ENCODE measurements at places on chromosomes 3 and 15. TPM values are rescaled to one million over a fixed set of nuclear protein-coding genes. Genes with fewer than 3 reads are reported as not detected.
A peak's percentile ranks its signal among the peaks of the same experiment; 100 is the strongest.

- DNase-seq, result no peak
- H3K36me3 ChIP-seq, result no peaks in the 10 kb centered on the region
- peaks cover 19% of the 10 kb centered on the region for H3K27me3 ChIP-seq
- peaks cover 5% of the 10 kb centered on the region for H3K4me1 ChIP-seq
These were observed 128.9 kb downstream of the NSMCE3 start for GRCh38 chr15:29140475-29141307.

SLC22A14 gene
- total RNA-seq, result not detected

GRCh38 chr3:72836923-72837322 lies 11.3 kb downstream of the SHQ1 start:
- H3K27me3 ChIP-seq, result no peaks in the 10 kb centered on the region
- DNase-seq, result no peak
- peaks cover 7% of the 10 kb centered on the region for H3K4me1 ChIP-seq
- no peak overlapping the region for H3K27ac ChIP-seq

WDR5B gene
- 5.8 TPM for total RNA-seq

- H3K4me3 ChIP-seq, result no peak overlapping the region
- no peak overlapping the region for H3K27ac ChIP-seq
- H3K4me1 ChIP-seq, result peaks cover 41% of the 10 kb centered on the region
- H3K36me3 ChIP-seq, result no peaks in the 10 kb centered on the region
These were observed 98.8 kb downstream of the AKAP13 start for GRCh38 chr15:85479071-85479647.

- H3K4me3 ChIP-seq, result no peak overlapping the region
- H3K4me1 ChIP-seq, result peaks cover 2% of the 10 kb centered on the region
- H3K27ac ChIP-seq, result no peak overlapping the region
- peak; percentile 47 for DNase-seq
- peaks cover 5% of the 10 kb centered on the region for H3K27me3 ChIP-seq
These were observed 32.2 kb upstream of the TRH start for GRCh38 chr3:129942296-129942695.

DNA sequence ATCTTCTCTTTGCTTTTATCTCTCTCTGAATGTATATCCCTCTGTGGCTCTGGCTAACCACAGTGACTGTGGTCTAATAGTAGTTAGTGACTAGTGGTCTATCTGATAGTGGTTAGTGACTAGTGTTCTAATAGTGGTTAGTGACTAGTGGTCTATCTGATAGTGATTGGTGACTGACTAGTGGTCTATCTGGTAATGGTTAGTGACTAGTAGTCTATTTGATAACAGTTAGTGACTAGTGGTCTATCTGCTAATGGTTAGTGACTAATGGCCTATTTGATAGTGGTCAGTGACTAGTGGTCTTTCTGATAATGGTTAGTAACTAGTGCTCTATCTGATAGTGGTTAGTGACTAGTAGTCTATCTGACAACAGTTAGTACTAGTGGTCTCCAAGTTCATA lies 110.5 kb downstream of the MDFIC2 start:
- H3K36me3 ChIP-seq, result no peaks in the 10 kb centered on the region
- DNase-seq, result no peak
- H3K27me3 ChIP-seq, result no peaks in the 10 kb centered on the region
- H3K4me3 ChIP-seq, result no peak overlapping the region
- no peaks in the 10 kb centered on the region for H3K4me1 ChIP-seq

DNA sequence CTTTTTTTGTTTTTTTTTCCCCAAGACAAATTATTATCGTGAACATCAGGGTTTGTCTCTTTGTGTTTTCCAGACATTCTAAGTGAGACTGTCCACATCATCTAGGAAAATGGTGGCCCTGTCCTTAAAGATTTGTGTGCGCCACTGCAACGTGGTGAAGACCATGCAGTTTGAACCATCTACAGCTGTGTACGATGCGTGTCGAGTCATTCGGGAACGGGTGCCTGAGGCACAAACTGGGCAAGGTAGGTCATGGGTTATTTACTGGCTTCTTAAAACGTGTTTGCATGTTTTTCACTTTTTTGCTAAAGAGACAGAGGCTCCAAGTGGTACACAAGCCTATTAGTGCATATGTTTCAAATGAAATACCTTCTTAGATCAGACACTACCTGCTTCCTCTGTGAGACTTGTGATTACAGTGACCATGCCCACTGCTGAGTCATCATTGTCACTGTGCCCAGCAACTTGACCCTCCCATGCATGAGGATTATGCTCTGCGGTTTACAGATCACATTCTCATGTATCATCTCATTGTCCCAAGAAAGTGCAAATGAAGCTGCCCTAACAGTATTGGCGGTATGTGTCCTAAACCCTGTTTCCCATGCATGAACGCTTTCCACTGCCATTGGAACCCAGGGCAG lies 395.2 kb upstream of the TPM1 start:
- H3K36me3 ChIP-seq, result no peaks in the 10 kb centered on the region
- no peak for DNase-seq
- peaks cover 8% of the 10 kb centered on the region for H3K4me1 ChIP-seq
- H3K27me3 ChIP-seq, result peaks cover 4% of the 10 kb centered on the region
- no peak overlapping the region for H3K4me3 ChIP-seq

DNA sequence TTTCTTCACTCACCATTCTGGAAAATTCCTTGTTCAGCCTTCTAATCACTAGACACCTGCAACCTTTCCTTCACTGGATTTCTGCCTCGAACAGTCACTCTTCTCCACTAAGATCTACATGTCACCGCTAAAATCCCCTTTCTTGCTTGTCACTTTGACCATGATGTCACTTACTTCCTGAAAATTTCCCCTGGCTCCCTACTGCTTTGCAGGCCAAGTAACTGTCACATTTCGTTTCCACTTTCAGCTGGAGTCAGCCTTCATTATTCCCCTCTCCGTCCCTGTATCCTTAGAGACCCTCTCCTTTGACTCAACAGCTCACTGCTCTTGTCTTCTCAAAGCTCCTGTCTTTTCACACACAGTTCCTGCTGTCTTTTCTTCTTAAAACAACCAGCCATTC lies 15.9 kb downstream of the CHL1 start:
- no peaks in the 10 kb centered on the region for H3K36me3 ChIP-seq
- H3K4me1 ChIP-seq, result no peaks in the 10 kb centered on the region
- DNase-seq, result no peak
- H3K27ac ChIP-seq, result no peak overlapping the region
- no peak overlapping the region for H3K4me3 ChIP-seq
- H3K27me3 ChIP-seq, result no peaks in the 10 kb centered on the region

DNA sequence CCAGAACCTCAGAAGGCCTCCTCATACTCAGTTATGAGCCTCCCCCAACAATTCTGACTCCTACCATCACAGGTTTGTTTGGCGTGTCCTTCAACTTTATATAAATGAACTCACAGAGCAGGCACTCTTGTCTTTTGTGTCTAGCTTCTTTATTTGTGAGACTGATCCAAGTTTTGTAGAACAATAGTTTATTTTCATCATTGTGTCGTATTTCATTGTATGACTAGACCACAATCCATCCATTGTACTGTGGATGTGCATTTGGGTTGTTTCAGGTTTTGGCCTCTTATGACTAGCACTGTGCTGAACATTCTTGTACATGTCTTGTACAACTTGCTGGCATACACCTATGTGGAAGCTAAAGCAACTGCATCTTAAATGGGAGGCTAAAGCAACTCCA lies 292.8 kb upstream of the LYSMD4 start:
- no peak overlapping the region for H3K4me3 ChIP-seq
- H3K4me1 ChIP-seq, result no peaks in the 10 kb centered on the region
- peaks cover 2% of the 10 kb centered on the region for H3K36me3 ChIP-seq
- no peak overlapping the region for H3K27ac ChIP-seq
- H3K27me3 ChIP-seq, result no peaks in the 10 kb centered on the region

DNA sequence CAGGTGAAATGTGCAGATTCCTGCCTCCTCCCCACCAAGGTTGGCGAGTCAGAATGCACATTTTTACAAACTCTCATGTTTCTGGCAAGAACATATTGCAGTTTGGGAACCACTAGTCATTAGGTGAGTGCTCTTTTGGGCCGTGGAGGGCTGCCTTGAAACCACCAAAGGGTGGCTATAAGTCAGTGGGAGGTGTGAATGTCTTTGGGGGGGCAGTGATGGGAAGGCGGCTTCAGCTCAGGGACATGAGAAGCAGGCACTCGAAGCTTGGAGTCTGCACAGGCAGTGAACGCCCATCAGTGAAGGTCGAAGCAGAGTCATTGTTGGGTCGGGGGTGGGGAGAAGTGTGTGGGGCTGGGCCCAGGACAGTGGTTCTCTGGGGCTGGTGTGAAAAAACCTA lies 1.1 kb downstream of the NOX5 start:
- no peaks in the 10 kb centered on the region for H3K36me3 ChIP-seq
- H3K4me3 ChIP-seq, result no peak overlapping the region
- H3K27ac ChIP-seq, result no peak overlapping the region
- DNase-seq, result no peak
- peaks cover 14% of the 10 kb centered on the region for H3K27me3 ChIP-seq

DNA sequence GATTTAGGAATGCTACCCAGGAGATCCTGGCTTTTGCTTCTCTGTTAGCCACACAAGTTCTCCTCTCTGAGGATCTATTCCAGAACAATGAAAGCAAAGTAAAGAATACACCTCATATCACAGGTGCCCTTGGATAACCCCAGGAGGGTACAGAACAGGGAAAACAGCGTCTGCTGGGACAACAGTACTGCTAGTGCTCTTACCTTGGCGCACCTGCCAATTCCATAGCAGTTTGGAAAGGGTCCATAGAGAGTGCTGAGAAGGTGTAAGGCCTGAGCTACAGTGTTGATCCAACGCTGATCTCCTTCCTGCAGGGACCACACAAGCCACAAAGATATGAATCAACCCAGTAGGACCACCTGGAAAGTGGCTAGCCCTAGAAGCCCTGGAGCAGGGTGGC lies 12.9 kb upstream of the PRC1 start:
- no peak for DNase-seq
- no peaks in the 10 kb centered on the region for H3K4me1 ChIP-seq
- H3K4me3 ChIP-seq, result no peak overlapping the region
- peaks cover 37% of the 10 kb centered on the region for H3K36me3 ChIP-seq

PIERCE2 gene
- not detected for total RNA-seq

KNG1 gene
- not detected for total RNA-seq

SIDT1 gene
- 31.6 TPM for total RNA-seq

GRCh38 chr3:131233900-131234668 lies 147.5 kb upstream of the NUDT16 start:
- H3K27me3 ChIP-seq, result no peaks in the 10 kb centered on the region
- H3K36me3 ChIP-seq, result no peaks in the 10 kb centered on the region
- DNase-seq, result no peak
- H3K27ac ChIP-seq, result no peak overlapping the region
- no peak overlapping the region for H3K4me3 ChIP-seq

DNA sequence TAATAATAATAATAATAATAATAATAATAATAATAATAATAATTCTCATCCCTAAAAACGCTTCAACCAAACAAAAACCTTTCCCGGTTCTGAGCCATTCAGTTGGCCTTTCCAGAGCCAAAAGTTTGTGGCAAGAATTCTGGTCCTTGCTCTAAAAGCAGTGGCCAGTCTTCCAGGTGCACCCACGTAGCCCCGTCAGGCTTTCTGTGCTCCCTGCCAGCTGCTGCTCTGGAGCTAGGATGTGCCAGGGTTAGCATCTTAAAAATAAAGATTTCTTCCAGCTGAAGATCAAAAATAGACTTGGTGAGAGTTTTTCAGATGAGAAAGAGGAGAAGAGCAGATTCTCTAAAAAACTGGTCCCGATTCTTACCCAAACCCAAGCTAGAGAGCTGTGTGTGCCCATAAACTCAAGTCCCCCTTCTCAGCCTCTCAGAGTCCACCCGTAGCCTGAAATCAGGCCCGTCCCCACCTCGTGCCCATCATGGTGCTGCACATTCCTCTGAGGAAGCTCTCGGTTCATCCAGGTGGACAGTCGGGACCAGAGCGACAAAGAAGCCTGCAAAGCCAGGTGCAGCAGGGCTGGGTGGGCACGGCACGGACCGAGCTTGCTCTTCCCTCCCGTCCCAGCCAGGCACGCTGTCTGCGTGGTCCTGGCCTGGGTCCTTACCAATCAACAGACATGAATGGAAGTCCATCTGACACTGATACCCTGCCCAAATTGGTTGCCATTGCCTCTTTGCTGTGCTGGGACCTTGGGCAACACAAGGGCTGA lies 155.6 kb downstream of the LRRC28 start:
- H3K27ac ChIP-seq, result no peak overlapping the region
- H3K4me1 ChIP-seq, result peaks cover 18% of the 10 kb centered on the region
- no peak for DNase-seq

- no peaks in the 10 kb centered on the region for H3K4me1 ChIP-seq
- H3K27me3 ChIP-seq, result no peaks in the 10 kb centered on the region
- no peak for DNase-seq
- H3K4me3 ChIP-seq, result no peak overlapping the region
- H3K36me3 ChIP-seq, result no peaks in the 10 kb centered on the region
- no peak overlapping the region for H3K27ac ChIP-seq
These were observed 159.2 kb upstream of the SLCO3A1 start for GRCh38 chr15:91694131-91694830.

- H3K36me3 ChIP-seq, result no peaks in the 10 kb centered on the region
- H3K4me1 ChIP-seq, result peaks cover 22% of the 10 kb centered on the region
- H3K27me3 ChIP-seq, result peaks cover 31% of the 10 kb centered on the region
- no peak overlapping the region for H3K4me3 ChIP-seq
- DNase-seq, result no peak
- no peak overlapping the region for H3K27ac ChIP-seq
These were observed 161.0 kb upstream of the HES1 start for GRCh38 chr3:193974671-193975535.

MORC1 gene
- not detected for total RNA-seq

DNA sequence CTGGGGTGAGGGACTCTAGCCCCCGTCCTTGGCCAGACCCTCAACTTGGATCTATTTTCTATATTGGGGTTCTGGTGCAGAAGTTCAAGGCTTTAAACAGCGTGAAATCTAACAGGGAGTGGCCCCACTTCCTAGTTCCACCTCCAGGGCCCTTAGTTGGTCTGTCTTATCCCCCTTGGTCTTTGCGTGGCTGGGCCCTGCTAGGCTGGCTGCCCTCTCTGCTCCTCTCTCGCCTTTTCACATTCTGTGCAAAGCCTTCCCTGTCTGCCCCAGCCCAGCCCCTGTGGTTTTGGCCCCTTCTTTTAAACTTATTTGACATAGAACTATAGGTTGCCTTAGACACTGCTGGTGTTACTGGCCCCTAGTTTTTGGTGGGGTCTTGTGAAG lies 5.6 kb downstream of the PPCDC start:
- peaks cover 15% of the 10 kb centered on the region for H3K36me3 ChIP-seq
- peaks cover 58% of the 10 kb centered on the region for H3K4me1 ChIP-seq
- H3K27ac ChIP-seq, result no peak overlapping the region
- no peak for DNase-seq
- H3K4me3 ChIP-seq, result no peak overlapping the region

GRCh38 chr3:46676601-46677410 lies 16.7 kb downstream of the ALS2CL start:
- H3K27ac ChIP-seq, result no peak overlapping the region
- H3K4me1 ChIP-seq, result no peaks in the 10 kb centered on the region
- no peaks in the 10 kb centered on the region for H3K27me3 ChIP-seq
- no peaks in the 10 kb centered on the region for H3K36me3 ChIP-seq
- no peak overlapping the region for H3K4me3 ChIP-seq

DNA sequence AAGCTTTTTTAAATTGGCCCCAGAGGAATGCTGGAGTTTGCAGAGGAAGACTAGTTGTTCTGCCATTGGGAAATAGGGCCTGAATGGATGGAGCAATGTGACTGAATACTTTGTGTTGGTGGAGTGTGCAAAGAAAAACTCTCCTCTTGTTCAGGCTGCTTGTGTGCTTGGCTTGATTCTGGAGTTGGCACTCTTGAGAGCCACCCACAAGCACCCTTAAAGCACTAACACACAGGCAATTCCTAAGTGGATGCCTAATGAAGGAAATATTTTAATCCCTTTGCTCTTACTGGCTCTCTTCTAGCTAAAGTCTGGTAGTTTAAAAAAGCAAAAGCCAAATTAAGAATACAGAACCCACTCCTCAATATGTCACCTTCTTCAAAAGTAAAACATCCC lies 304.4 kb upstream of the C2CD4B start:
- H3K27me3 ChIP-seq, result peaks cover 2% of the 10 kb centered on the region
- H3K27ac ChIP-seq, result no peak overlapping the region
- no peaks in the 10 kb centered on the region for H3K36me3 ChIP-seq
- H3K4me3 ChIP-seq, result no peak overlapping the region
- no peaks in the 10 kb centered on the region for H3K4me1 ChIP-seq
